ENCODE measurements at places on chromosomes 16 and 17.
A peak's percentile ranks its signal among the peaks of the same experiment; 100 is the strongest.

DNA sequence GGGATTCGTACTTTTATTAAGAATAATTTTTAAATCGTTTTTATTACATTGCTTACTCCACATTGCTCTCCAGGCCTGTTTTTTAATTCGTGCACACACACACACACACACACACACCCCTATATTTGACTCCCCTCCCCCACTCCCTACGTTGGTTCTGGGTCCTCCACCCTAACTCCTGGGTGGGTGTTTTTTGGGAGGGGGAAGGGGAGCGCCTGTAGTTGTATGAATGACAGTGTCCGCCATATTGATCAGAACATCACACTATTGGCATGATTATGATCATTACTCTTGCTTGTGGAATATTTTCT is 1.3 kb downstream of the GNAO1 start:
- no peak for DNase-seq

- peak; percentile 70 for DNase-seq
Observed at GRCh38 chr17:34386697-34387550, 23.9 kb upstream of the CCL1 start.

GRCh38 chr17:57868007-57868909 is 18.4 kb upstream of the MRPS23 start:
- no peak for DNase-seq

- DNase-seq: no peak
Observed at GRCh38 chr17:33819539-33819938, 435.5 kb upstream of the CCL2 start.

DNA sequence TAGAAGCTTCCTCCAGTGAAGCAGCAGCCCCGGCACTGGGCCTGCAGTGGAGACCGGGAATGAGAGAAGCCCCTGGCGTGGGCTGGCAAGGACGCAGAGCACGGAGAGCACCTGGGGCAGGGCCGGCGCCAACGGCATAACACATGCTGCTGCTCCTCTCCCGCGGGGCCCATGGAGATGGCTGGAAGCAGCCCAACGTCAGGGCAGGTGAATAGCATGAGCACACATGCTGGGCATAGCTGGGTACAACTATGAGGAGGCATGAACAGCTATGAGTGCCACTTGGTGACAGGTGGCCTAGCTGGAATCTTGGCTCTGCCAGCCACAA is 46.4 kb downstream of the IRF8 start:
- no peak for DNase-seq

GRCh38 chr17:66135219-66135618 is 56.7 kb downstream of the CEP112 start:
- no peak for DNase-seq

GRCh38 chr17:78689029-78689428 is 93.0 kb downstream of the CYTH1 start:
- no peak for DNase-seq

- DNase-seq: no peak
Observed at GRCh38 chr16:78323315-78323714, 223.9 kb downstream of the WWOX start.

DNA sequence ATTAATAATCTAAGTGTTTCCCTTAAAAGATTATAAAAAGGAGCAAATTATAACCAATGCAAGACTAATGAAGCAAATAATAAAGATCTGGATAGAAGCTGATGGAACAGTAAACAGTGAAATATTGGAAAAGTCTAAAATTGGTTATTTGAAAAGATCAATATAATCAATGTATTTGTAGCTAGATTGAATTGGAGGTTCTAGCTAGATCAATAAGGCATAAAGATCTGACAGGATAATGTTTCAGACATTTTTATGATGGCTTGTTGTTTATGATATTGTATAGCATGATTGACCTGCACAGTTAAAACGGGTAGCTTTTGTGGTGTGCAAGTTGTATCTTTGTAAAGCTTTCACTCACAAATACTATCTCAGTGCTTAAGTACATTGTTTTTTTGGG is 245.3 kb downstream of the BCAS3 start:
- DNase-seq: no peak

GRCh38 chr17:29349409-29349808 is 40.8 kb upstream of the TAOK1 start:
- no peak for DNase-seq

DNA sequence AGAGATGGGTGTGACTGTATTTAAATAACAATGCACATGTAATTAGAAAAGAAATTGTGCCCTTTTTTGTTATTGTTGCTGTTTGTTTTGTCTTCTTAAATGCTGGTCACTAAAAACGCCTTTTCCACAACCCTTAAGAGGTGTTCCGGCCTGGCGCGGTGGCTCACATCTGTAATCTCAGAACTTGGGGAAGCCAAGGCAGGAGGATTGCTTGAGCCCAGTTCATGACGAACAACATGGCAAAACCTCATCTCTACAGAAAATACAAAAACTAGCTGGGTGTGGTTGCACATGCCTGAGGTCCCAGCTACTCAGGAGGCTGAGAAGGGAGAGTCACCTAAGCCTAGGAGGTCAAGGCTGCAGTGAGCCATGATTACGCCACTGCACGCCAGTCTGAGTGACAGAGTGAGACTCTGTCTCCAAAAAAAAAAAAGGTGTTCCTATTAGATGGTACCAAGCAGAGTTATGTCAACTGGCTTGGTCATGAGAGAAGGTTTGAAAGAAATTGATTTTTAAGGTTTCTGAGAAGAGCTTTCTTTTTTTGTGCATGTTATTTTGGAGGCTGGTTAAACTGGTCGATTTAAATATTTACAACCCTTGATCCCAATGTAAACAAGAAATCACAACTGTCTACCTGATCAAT is 23.5 kb upstream of the RFFL start:
- DNase-seq: no peak

DNA sequence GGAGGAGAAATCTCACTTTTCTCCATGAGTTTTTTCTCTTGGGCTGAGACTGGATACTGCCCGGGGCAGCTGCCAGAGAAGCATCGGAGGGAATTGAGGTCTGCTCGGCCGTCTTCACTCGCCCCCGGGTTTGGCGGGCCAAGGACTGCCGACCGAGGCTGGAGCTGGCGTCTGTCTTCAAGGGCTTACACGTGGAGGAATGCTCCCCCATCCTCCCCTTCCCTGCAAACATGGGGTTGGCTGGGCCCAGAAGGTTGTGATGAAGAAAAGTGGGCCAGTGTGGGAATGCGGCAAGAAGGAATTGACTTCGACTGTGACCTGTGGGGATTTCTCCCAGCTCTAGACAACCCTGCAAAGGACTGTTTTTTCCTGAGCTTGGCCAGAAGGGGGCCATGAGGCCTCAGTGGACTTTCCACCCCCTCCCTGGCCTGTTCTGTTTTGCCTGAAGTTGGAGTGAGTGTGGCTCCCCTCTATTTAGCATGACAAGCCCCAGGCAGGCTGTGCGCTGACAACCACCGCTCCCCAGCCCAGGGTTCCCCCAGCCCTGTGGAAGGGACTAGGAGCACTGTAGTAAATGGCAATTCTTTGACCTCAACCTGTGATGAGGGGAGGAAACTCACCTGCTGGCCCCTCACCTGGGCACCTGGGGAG is 19.1 kb downstream of the NGFR start:
- no peak for DNase-seq

- no peak for DNase-seq
Observed at GRCh38 chr17:54900457-54901229, at the start of gene TOM1L1. Gene TOM1L1, plus strand, starts transcription at chr17:54900852. Its CDS starts 14 bp downstream, at chr17:54900866.

DNA sequence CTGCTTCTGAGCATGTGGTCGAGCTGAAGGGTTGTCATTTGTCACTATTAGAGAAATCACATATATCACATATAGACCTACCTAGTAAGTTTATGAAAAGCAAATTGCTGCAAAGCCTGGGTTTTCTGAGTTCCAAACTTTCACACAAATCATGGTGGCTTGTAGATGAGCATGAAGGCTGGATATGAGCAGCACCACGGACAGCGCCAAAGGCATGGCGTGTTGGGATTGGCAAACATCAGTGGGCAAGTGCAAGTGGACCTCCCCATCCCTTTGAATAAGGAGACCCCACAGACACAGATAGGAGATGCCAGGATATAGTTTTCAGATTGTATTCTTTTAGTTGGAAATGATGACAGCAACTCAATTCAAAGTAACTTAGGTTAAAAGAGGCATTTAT is 77.6 kb upstream of the CACNG3 start:
- no peak for DNase-seq

GRCh38 chr17:80296221-80296620 is 35.6 kb downstream of the RNF213 start:
- DNase-seq: no peak

DNA sequence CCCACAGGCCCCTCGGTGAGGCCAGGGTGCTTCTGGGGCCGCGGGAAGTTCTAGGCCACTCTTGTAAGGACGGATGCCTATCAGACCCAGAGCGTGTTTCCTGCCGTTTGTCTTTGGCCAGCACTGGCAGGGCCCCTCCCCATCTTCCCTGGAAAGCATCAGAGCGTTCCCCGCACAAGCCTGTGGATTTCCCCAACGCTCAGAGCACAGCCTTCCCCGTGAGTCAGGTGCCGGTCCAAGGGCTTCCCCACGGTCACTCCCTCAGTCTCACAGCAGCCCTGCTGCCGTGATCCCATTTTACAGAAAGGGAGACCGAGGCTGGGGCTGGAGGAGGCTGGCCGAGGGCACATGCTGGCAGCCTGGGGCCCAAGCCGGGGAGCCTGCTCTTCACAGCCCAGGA is 33.7 kb downstream of the CRISPLD2 start:
- no peak for DNase-seq

DNA sequence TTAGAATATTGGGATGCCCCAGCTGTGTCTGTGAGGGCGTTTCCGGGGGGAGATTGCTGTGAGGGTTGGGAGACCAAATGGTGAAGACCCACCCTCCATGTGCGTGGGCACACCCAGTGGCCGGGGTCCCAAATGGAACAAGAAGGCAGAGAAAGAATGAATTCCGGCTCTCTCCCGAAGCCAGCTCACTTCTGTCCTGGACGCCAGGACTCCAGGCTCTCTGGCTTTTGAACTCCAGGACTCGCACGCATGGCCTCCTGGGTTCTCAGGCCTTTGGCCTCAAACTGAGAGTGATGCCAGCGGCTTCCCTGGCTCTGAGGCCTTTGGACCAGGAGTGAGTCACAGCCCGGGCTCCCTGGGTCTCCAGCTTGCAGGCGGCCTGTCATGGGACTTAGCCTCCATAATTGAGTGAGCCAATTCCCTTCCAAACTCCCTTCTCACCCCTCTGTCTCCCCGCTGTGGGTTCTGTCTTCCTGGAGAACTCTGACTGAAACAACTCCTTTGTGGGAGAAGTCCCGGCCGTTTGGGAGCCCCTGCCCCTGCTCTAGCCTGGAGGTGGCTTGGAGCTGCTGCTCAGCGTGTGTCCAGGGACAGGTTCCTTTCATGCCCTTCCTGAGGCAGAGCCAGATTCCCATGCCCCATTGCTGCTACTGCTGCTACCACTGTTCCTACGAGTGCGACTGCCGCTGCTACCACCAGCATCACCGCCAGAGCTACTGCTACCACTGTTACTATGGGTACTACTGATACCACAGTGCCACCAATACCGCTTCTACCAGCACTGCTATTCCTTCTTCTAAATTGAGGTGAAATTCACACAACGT is 49.8 kb upstream of the CBX4 start:
- DNase-seq: no peak

- no peak for DNase-seq
Observed at GRCh38 chr17:3647769-3648555, 11.4 kb downstream of the CTNS start.

GRCh38 chr16:63720848-63721247 is 1401.0 kb downstream of the CDH11 start:
- no peak for DNase-seq

DNA sequence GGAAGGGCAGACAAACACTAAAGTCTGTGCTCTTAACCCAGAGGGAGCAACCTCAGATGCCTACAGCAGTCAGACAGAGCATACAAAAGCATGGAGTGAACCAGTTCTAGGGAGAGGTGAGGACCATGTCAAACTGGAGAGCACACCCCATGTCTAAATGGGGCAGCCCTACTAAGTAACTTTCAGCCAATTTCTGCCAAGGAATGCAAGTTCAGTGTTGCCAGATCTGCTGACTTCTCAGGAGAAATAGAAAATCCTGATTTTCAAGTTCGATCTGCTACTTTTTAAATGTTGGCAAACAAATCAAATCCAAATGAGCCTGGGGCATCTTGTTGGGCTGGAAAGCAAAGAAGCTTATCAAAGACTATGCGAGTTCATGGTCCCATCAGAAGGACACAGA is 17.5 kb upstream of the SCNN1B start:
- no peak for DNase-seq

DNA sequence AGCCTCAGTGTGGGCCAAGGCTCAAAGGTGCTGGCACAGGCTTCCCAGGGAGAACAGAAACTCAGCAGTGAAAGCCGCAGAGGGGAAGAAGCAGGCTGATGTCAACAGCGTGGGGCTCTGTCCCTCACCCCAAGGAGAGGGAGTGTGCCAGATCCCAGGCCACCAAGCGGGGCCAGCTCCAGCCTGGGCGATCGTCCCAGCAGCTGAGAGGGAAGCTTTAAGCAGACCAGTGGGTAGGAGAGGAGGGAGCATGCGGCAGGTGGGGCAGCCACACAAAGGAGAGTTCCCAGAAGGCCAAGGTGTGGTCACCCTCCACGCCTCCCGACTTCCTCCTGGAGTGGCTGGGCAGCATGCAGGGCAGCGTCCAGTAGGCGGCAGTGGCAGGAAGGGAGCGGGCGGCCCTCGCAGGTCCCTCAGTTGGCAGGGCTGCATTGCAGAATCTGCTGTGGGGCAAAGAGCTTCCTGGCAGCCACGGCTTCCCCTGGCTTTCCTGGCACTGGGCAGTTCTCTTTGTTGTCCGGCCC is 6.0 kb downstream of the SYNGR2 start:
- no peak for DNase-seq

DNA sequence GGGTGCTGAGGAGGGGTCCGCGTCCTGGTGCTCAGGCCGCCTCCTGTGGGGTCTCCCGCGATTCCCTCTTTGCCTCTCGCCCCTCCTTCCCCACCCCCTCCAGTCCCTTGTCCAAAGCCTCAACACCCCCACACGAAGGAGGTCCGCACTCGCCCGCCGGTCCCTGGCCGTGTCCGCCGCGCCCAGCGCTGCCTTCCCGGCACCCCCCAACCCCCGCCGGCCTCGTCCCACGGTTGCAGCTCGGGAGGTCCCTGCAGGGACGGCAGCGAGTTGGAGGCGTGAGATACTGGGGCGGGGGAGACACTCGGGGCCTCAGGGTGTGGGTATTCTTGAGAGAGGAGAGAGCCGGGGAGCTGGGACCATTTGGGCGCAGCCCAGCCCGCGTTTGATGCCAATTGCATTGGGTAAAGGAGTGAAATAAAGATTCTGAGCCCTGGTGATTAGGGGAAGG is 468 bp downstream of the FLYWCH2 start:
- DNase-seq: no peak

GRCh38 chr16:11561454-11561805 is 25.3 kb downstream of the LITAF start:
- DNase-seq: no peak

GRCh38 chr16:80144191-80144590 is 396.6 kb upstream of the DYNLRB2 start:
- DNase-seq: no peak

Data from T-helper 2 cell (primary cell).